Right ventricle myocardium inferior (tissue), 1 donor: ENCODE measurements at places on chromosomes 2 and 18.
A peak's percentile ranks its signal among the peaks of the same experiment; 100 is the strongest.

- no peak for DNase-seq
Measured at GRCh38 chr2:239908744-239909143, 116.4 kb downstream of the NDUFA10 start.

DNA sequence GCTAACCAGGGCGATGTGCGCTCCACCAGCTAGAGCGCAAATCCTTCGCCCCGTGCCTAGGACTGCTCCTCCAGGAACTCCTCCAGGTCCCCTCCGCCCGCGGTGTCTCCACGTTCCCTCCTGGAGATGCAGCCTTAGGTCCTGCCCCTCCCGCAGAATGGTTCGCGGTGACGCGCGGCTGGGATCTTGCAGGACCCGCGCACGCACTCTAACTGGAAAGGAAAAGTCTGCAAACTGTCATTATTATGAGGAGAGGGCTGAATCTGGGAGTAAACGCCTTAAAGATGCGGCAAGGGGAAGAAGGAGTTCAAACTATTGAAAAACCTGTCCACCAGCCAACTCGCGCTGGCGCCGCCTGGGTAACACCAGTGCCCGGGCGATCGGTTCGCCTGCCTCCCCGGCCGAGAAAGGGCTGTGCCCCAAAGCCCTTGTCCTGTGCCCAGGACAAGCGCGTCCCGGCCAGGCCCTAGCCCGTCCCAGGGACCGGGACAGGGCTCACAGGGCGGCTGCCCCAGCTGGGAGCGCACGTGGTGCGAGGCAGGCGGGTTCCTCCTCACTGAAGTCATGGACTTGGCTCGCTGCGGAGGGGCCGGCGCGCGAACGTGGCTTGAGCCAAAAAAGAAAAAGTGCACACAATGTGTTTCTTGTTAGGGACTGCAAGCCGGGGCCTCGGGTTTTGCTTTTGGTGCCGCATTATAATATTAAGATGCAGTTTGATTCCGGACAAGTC lies 5.5 kb upstream of the ID2 start:
- DNase-seq = peak; percentile 92

- DNase-seq = no peak
Measured at GRCh38 chr18:62925031-62925688, 209.8 kb downstream of the PHLPP1 start.

GRCh38 chr2:57698935-57699449 lies 347.6 kb upstream of the VRK2 start:
- no peak for DNase-seq

DNA sequence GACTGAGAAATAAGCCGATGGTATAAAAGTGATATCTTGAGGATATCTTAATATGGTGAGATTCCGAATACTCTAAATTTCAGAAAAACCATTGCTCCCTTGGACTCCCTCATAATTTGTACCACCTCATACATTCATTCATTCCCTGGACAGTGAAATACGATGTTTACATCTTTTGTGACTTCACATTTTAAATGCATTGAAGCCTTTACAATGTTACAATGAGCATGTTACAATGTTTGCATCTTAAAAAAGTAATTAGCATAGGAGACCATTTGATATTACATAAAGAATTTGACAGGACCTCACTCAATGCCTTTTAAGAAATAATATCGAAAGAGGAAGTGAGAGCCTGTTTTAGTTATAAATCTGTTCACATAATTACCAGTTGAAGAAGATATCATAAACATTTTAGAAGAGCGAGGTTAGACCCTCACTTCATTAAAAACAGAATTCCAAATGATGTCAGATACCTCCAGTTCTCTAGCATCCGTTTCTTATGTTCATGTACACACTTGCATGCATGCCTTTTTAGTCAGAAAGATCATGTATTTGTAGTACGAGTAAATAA lies 372.0 kb downstream of the ARHGAP15 start:
- DNase-seq = no peak

GRCh38 chr2:96663829-96664228 lies 21.3 kb downstream of the FER1L5 start:
- DNase-seq = no peak

DNA sequence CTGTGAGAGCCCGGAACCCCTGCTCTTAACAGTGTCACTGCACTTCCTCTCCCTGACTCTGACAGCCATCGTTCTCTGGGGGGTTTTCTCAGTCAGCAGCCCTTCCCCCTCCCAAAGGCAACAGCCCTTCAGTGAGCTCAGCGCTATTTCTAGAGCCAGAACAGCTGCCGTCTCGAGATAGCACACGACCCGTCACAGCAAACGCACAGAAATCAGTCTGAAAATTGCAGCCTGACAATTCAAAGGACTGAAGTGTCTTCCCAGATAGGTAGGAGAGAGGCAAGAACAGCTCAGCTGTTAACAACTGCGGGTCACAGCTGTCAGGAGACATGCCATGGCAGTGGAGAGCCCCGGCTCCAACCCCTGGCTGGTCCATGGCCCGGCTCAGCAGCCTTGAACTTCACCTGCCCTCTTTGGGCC lies 45.4 kb downstream of the ST8SIA5 start:
- no peak for DNase-seq

- no peak for DNase-seq
Measured at GRCh38 chr2:31563273-31563839, 17.4 kb downstream of the SRD5A2 start.

- DNase-seq = no peak
Measured at GRCh38 chr18:59686260-59686659, 11.0 kb downstream of the CCBE1 start.

DNA sequence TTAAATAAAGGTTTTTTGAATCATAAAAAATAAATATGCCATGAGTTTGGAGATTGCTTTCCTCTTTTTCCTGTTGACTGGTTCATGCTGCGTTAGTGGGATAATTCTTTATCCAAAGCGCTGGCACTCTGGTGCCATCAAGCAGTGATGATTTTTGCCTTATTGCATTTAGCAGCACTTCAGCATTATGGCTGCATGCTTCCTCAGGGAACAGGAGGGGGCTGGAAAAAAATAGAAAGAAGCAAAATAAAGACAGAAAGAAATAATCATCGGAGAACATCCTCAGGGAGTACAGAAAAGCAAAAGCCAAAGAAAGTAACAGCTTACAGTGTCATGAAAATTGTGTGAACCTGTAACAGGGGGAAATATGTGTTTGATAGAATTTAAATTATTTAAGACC lies 1408.2 kb upstream of the PIK3C3 start:
- no peak for DNase-seq

DNA sequence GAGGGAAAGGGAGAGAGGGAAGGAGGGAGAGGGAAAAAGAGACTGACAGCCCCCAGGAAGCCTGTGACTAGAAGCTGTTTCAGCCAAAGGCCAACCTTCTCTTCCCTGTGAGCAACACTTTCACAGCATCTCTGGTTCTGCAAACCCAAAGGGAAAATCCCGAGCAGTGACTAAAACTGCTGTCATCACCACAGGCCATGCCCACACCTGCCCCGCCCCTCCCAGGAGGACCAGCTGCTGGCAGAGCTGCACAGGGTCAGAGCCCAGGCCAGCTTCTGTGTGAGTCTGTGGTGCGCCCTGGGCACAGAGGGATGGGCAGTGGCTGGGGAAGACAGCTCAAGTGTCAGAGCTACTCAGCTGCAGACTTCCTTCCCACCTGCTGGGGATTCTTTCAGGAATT lies 64.9 kb upstream of the OTOS start:
- DNase-seq = no peak

DNA sequence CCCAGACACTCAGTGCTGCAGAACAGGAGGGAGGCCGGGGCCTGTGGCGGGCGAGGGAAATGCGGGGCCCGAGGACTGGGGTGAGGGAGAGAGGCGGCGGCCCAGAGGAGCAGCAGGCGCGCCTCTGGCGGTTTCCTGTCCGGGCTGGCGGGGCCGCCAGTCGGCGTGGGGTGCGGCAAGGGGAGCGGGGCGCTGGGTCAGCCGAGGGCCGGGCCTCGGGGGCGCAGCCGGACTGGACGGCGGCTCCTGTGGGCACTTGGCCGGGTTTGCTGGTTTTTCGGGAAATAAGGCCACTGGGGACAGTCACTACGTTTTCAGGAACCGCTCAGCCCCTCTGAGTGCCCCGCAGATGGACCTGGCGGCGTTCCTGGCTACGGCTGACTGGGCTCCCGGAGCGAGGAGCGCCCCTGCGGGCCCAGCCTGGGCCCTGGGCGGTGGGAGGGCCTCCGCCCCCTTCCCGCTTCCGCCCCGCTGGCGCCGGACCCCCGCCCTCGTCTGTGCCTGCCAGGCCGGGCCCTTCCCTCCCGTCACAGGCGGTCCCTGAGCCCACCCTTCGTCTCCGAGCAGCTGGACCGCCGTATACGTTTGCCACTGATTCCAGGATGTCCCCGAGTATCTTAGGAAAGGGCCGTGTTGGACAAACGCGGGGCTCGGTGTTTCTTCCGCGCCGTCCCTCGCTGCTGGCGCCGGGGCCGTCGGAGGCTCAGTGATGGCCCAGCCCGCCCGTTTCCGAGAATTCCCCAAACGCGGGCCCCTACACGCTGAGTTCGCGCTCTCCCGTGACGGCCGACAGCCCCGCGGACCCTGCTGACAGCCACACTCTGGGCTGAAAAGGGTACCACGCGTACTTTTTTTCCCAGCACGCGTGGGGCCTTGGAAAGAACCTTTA lies 84.6 kb downstream of the FAM210A start:
- peak; percentile 79 for DNase-seq

DNA sequence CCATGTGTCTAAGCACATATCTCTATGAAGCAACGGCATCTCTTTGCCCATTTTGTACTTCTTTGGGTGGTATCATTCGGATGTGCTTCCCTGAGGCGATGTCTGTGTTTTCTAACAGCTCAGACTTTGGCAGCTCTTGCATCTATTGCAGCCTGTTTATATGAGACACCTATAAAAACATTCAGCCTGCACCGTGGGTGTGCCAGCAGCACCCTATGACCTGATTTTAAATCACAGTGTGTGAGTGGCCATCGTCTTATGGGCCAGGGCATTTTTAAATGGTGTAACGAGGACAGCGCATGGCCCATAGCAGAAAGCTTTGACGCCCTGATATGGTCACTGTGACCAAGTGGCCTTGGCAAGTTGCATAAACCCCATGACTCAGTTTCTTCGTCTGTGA lies 12.9 kb downstream of the NPAS2 start:
- DNase-seq = no peak

GRCh38 chr2:232436381-232437194 lies 19.4 kb upstream of the ALPI start:
- DNase-seq = peak; percentile 51

DNA sequence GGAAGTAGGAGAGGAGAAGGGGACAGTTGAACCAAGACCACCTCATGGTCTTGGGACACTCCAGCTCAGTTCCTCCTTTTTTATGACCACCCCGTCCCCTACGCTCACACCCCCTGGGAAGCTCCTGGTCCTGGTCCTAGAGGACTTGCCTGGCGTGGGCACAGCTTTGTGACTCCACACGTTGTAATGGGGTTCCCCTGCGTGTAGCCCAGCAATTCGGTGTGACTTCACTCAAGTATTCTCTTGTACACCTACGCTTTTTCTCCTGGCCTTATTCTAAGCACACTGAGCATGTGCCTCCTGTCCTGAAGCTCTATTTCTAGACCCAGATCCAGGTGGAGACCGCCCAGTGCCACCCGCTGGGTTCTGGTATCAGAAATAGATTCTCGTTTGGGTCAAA lies 36.1 kb upstream of the B3GNT7 start:
- DNase-seq = peak; percentile 11

DNA sequence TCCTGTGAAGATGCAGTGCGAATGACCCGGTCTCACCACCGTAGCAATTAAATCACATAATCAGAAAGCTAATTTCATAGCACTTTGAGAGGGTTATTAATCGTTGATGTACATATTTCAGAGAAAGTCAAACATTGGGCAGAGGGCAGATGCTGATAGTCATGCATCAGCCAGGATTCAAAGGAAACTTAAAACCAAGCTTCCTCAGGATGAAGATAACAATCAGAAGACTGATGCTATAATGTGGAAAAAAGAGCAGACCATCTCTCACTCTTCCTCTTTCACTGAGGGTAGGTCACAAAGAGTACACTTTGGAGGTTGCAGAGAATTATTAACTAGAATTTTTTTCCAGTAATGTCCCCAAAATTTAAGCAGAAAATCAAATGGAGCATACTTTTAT lies 1027.7 kb upstream of the ZEB2 start:
- no peak for DNase-seq

- DNase-seq = no peak
Measured at GRCh38 chr2:234078129-234078528, 27.6 kb downstream of the SPP2 start.

DNA sequence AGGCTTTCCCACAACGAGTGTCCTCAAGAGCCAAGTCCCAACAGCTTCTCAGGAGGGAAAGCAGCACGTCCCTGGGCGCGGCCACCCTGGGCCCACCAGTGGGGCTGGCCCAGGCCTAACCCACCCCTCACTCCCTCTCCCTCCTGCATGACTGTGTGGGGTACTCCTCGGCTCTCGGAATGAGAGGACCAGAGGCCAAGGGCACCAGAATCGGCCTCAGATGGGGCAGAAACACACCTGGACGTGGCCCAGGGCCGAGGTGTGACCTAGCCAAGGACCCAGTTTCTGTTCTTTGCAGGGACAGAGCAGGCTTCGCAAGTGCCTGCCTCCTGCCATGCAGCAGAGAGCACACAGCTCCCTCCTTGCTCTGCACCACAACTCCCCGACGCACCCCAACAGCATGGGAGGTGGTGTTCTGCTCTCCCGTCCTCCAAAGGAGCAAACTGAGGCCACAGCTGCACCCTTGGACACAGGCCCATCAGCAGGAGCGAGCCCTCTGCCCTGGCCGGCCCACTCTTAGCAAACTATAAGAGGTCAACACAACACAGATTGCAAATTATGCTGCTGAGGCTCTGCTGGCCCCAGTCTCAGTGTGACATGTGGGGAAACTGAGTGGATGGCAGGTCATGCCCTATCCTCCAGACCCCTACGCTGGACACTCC lies 19.7 kb downstream of the HS6ST1 start:
- DNase-seq = peak; percentile 37
